ENCODE measurements at places on chromosomes 4 and X.

DNA sequence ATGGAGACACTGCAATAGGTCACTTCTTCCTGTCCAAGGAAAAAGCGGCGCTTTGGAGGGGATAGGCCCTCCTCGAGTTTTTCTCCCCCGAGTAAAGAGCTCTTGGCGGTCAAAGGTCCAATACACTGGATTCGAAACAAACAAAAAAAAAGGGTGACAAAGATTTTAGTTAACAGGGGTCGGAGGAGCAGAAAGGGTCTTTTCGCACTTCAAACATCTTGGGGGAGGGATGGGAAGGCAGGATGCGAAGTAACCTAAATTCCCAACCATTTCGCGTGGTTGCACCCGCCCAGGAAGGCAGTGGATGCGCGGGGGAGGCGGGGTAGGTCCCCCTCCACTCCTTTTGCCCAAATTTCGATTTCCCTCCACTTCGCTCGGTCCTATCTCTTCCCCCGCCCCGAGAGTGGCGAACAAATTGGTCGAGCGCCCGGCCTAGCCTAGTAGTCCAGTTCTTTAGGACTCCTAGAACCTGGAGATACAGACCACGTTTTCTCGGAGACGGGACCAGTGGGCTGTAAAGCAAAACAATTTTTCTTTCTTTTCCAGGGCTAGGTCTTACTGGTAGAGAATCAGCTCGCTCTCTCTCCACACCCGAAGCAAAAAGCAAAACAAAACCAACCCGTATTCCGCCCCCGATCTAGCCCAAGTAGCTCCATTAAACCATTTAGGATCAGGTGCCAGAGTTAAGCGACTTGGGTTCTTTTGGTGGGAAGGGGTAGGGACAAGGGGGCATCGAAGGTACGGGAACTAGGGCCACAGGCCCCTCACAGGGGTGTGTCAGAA lies 2.0 kb upstream of the STAG2 start:
- DNase-seq: peak; percentile 17

DNA sequence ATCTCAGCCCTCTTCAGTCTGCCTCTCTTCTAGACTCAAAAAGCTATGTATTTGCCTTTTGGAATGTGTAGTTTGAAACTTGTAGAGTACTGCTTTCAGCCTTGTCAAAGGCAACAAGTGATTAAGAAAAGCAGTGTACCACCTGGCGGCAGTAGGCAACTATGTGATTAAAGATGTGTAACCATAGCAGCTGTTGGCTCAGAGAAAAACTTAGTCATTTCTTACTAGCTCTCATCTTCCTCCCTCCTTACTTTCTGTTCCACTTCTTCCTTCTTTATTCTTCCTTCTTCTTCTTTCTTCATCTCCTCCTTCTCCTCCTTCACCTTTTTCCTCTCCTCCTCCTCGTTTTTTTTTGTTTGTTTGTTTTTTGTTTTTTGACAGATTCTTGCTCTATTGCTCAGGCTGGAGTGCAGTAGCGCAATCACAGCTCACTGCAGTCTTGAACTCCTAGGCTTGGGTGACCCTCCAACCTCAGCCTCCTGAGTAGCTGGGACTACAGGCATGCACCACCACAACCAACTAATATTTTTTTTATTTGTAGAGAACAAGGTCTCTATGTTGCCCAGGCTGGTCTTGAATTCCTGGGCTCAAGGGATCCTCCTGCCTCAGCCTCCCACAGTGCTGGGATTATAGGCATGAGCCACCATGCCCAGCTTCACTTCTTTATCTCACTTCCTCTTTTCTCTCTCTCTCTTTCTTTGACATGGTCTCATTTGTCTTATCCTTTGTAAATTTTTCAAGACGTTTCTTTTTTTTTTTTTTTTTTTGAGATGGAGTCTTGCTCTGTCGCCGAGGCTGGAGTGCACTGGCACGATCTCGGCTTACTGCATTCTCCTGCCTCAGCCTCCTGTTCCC lies 32.6 kb downstream of the ABHD18 start:
- peak; percentile 11 for DNase-seq

DNA sequence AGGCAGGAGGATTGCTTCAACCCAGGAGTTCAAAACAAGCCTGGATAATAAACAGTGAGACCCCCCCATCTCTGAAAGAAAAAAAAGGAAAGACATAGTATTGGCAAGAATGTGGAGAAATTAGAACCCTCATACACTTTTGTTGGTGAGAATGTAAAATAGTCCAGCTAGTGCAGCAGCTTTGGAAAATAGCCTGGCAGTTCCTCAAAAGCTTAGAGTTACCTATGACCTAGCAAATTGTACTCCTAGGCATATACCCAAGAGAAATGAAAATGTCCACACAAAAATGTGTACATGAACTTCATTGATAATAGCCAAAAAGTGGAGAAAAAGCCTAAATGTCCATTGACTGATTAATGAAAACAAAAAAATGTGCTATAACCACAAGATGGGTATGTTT lies 21.3 kb downstream of the THAP9 start:
- DNase-seq: no peak

- DNase-seq: peak; percentile 72
These were observed 16.0 kb downstream of the NBDY start for GRCh38 chrX:56744996-56745395.

DNA sequence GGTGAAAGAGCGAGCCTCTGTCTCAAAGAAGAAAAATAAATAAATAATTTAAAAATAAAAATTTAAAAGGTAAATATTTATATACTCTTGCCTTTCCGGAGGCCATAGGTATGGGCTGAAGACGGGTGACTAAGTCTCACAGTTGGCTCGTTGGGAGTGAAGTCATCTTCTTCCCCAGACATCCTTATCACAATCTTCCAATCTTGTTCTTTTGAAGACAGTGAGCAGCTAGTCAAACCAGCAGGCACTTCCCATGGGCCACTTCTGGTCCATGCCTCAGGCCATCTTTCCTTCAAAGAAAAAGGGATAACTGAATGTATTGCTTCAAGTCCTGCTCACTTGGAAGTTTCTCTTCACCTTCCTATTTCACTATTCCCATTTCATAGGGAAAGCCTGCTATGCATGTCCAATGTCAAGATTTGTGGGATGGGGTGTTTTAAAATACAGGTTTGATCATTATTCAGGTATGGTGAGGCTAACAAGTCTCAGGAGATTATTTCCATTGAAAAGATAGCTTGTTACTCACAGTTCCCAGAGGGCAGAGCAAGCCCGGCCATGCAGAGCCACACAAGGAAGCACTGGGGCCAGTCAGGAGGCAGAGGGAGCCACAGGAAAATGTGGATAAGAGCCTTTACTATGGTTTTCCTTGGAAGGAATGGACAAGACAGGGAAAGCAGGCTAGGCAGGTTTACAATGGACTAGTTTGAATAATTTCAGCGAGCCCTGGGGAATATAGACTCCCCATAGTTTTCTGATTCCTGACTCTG lies 33.3 kb upstream of the VCX2 start:
- no peak for DNase-seq

- DNase-seq: peak; percentile 71
These were observed 119.5 kb upstream of the CHRDL1 start for GRCh38 chrX:110915111-110915510.

GRCh38 chr4:23775694-23776093 lies 114.2 kb downstream of the PPARGC1A start:
- no peak for DNase-seq

DNA sequence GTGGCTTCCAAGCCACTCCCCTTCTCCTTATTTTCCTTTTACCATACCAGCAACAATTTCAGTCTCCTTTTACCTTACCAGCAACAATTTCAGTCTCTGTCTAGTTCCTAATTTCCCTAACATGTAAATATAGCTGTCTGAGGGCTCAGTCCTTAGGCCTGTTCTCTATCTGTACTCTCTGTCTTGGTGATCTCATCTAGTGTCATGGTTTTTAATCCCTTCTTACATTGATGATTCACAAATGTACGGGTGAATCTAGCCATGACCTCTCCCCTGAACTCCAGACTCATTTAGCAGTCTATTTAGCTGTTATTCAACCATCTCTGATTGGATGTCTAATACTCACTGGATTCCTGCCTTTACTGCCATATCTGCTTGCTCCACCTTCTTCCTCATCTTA lies 7.2 kb downstream of the IL15 start:
- DNase-seq: peak; percentile 89

DNA sequence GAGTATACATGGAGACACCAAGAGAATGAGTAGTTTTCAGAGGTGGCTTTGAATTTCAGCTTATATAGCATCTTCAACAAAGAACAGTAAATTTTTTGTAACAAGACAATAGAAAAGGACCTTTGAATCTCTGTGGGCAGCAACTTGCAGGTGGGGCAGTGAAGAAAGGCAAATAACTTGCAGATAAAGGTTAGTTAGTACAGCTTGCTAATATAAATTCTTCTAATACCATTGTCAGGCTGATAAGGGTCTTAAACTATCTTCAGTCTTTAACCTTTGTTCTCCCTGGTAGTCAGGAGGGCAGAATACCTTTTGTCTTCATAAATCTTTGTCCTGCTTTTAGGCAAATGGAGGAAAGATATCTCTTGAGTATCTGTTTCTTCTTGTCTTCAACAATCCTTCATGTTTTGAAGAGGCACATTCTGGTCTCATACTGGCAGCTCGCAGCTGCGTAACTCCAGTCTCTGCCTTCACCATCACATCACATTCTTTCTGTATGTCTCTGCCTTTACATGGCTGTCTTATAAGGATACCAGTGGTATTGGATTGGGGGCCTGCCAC lies 16.0 kb downstream of the ANXA3 start:
- DNase-seq: peak; percentile 24

GRCh38 chr4:123127218-123127617 lies 204.8 kb upstream of the NUDT6 start:
- DNase-seq: peak; percentile 27

DNA sequence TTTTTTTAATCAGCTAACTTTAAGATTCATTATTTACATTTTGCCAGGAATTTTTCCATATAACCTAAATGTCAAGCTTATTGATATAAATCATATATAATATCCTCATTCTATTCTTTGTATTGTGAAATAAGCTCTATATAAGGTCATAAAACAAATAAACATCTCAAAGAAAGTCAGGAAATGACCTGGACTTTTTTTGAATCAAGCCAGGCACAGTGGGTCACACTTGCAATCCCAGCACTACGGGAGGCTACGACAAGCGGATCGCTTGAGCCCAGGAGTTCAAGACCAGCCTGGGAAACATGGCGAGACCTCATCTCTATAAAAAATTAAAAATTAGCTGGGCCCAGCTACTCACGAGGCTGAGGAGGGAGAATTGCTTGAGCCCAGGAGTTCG lies 88.9 kb downstream of the RBM47 start:
- no peak for DNase-seq

- no peak for DNase-seq
These were observed 21.6 kb downstream of the JAKMIP1 start for GRCh38 chr4:6178757-6179156.

DNA sequence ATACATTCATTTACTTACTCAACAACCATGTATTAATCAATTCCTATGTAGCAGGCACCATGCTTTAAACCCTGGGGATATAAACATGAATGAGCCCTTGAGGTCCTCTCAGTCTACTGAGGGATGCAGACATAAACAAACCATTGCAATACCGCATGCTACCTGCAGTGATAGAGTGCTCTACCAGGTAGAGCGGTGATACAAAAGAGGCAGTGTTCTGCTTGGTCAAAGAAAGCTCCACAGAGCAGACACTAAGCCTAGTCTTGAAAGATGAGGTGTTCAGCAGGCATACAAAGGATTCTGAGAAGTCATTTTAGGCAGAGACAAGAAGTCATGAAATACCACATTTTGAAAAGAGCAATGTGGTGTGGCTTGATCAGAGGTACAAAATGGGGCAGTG lies 26.9 kb upstream of the AMOT start:
- DNase-seq: no peak

DNA sequence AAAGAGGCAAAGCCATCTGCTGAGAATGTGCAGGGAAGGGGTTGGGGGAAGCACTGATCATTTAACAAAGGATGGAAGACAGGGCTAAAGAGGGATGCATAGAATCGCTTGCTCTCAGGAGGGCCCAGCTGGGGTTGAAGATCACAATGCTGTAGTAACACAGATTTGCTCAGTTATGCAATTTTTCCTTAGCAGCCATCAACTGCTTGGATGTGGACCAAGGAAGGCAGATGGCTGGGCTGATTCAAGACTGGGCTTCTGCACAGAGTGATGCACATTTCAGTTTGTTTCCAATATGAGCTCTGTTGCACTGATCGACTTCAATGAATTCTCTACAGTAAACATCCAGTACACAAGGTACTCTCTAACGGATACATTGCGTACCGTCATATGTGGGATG lies 127.8 kb upstream of the TBL1X start:
- DNase-seq: peak; percentile 48

GRCh38 chr4:76990288-76991080 lies 40.9 kb downstream of the SEPTIN11 start:
- DNase-seq: peak; percentile 96

- no peak for DNase-seq
These were observed 99.0 kb upstream of the TRPC3 start for GRCh38 chr4:122050841-122051240.

GRCh38 chr4:7058792-7059191 lies 9.1 kb downstream of the GRPEL1 start:
- no peak for DNase-seq

DNA sequence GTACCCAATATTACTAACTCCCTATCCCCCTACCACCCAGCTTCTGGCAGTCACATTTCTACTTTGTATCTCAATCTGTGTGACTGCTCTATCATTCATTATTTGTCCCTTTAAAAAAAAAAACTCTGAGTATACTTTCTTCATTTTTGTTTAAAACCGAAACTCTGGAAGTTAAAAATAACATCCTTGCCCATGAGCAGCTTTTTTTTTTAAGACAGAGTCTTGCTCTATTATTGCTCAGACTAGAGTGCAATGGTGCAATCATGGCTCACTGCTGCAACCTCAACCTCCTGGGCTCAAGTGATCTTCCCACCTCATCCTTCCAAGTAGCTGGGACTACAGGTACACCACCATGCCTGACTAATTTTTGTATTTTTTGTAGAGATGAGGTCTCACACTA lies 15.8 kb downstream of the UBE2K start:
- DNase-seq: no peak

DNA sequence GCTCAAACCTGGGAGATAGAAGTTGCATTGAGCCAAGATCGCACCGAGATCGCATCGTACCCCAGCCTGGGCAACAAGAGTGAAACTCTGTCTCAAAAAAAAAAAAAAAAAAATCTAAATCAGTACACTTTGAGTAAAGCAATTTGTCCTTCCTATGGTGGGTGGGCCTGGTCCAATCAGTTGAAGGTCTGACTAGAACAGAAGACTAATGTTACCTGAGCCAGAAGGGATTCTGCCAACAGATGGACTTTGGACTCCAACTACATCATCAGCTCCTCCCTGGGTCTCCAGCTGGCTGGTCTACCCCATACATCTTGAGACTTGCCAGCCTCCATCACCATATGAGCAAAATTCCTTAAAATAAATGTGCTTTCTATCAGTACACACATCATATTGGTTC lies 155.2 kb downstream of the DHRSX start:
- DNase-seq: no peak

DNA sequence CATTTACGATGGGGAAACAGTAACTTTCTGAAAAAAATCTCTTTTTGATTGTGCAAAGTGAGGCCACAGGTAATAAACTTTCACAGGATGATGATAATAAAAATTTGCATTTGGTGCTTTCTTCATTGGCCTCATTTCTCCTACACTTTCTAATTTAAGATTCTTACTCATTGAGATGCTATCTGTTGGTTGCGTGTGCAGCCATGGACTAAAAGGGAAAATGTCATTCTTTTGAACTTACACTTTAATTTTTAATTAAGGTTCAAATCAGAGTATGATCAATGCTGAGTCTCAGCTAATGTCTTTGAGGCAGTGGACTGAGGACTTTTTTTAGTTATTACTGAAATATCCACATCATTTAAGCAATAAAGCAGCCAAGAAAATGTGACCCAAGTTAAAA lies 87.6 kb downstream of the SEL1L3 start:
- peak; percentile 27 for DNase-seq
